ENCODE measurements at places on chromosomes 13 and 19. TPM values are rescaled to one million over a fixed set of nuclear protein-coding genes. Genes with fewer than 3 reads are reported as not detected.
A peak's percentile ranks its signal among the peaks of the same experiment; 100 is the strongest.

Gene CEACAM19
- total RNA-seq: 0.85 TPM

Gene COMP
- not detected for total RNA-seq

Gene CRB3
- not detected for total RNA-seq

Gene OLFM2
- total RNA-seq: 2.2 TPM

Gene ETV2
- 0.09 TPM for total RNA-seq

Gene SIPA1L3
- total RNA-seq: 14.5 TPM

Gene ZNF813
- 5.3 TPM for total RNA-seq

GRCh38 chr19:41327076-41327575 lies 17.2 kb downstream of the CCDC97 start:
- DNase-seq: no peak

- peak; percentile 73 for DNase-seq
These were observed 87.2 kb upstream of the TNFSF11 start for GRCh38 chr13:42486711-42487198.

- peak; percentile 47 for DNase-seq
These were observed 25.5 kb upstream of the MCF2L start for GRCh38 chr13:112943309-112944125.

- no peak for DNase-seq
These were observed 7.9 kb upstream of the DENND1C start for GRCh38 chr19:6489278-6490061.

- peak; percentile 61 for DNase-seq
These were observed 518 bp downstream of the KLF2 start for GRCh38 chr19:16325161-16325527.

- no peak for DNase-seq
These were observed 2.7 kb upstream of the KCNC3 start for GRCh38 chr19:50331994-50332243.

GRCh38 chr19:18392417-18392816 lies 5.0 kb downstream of the LRRC25 start:
- no peak for DNase-seq

DNA sequence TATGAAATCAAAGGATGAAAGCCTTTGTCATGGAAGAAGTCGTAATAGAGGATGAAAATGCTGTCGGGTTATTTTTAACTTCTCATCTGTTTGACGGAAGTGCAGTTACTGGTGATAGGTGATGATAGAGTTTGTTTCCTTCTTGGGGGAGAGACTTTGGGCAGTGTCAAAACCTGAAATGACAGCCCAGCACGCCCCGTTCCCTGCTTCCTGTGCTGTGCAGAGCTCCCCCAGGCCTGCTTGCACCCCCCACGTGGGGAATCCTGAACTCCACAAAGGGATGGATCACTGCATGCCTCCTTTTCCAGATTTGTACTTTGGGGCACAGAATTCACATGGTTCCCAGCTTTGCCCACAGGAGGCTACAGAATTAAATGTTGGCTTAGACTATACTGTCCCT lies 102.7 kb downstream of the ATP11A start:
- no peak for DNase-seq

- DNase-seq: peak; percentile 50
These were observed 12.5 kb downstream of the MEIS3 start for GRCh38 chr19:47406711-47407416.

DNA sequence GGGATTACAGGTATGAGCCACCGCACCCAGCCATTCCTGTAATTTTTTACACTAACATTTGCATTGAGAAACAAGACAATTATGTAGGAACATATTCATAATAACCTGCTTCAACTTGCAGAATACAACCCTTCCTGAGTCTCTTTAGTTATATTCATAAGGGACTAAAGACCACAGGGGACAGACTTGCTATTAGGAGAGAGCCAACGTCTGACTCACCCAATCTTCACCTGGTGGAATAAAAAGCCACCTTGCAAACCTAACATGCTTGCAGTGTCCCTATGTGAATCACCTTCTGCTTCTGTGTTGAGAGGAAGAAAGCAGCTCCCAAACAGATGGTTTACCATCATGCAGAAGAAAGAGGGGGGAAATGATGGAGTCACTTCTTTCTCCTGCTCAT lies 456.1 kb downstream of the PCDH9 start:
- DNase-seq: no peak

DNA sequence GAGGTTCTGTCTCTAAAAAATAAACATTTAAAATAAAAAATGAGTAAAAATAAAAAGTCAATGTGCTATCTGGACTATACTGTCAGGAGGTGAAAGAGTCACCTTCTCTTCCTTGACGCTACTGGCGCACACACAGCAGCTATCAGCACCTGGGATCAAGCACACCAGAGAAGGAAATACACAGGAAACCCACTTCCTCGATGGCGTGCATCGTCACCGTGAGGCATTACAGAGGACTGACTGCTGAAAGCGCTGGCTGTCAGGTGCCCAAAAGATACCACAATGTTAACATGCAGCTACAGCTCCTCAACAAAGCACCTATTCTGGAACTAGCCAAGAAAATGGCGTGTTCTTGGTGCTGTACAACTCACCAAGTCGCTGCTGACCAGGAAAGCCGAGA lies 6.1 kb downstream of the SLC35E1 start:
- peak; percentile 92 for DNase-seq

DNA sequence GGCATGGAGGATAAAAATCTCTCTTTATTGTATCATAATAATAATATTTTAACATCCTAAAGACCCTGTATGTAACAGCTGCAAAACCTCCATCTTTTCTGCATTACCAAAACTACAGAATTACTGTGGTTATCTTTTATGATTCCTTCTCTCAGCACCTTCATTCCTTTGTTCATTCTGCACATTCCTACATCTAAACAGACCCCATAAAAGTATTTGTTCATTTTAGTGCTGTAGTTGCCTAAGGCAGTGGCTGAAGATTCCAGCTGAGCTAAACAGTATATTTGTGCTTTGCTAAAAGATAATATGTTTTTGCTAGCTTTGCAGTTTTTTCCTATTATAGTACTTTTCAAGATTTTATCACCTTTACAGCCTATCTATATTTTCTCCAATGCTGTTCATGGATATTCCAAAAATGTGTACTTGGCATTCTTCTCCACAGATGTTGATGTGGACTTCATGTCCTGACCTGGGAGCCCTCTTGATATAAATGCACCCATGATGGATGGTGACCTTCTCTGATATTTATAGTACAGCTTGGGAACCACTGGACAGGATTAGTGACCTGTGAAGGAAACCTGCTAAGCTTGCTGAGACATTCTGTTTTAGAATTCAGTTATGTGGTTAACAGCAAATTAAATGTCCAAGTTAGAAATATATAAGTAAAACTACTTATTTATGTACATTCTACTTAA lies 2832.9 kb upstream of the PCDH20 start:
- DNase-seq: no peak

DNA sequence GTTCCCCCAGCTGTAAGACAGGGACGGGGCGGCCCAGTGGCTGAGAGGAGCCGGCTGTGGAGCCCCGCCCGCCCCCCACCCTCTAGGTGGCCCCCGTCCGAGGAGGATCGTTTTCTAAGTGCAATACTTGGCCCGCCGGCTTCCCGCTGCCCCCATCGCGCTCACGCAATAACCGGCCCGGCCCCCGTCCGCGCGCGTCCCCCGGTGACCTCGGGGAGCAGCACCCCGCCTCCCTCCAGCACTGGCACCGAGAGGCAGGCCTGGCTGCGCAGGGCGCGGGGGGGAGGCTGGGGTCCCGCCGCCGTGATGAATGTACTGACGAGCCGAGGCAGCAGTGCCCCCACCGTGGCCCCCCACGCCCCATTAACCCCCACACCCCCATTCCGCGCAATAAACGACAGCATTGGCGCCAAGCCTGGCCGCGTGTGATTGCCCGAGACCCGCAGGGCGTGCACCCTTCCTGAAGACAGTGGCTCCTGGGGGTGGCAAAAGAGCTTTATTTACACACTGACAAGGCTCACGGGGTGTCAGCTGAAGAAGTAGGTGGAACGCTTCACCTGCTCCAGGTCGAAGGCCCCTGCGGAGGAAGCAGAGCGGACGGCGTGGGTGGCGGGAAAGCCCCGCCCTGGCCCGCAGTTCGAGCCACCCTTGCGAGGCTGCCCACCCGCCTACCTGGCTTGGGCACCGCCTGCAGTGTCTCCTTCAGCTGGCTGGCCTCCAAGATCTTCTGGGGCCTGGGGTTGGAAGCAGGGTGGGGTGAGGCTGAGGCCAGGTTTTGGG lies 16.4 kb downstream of the POLRMT start:
- no peak for DNase-seq

DNA sequence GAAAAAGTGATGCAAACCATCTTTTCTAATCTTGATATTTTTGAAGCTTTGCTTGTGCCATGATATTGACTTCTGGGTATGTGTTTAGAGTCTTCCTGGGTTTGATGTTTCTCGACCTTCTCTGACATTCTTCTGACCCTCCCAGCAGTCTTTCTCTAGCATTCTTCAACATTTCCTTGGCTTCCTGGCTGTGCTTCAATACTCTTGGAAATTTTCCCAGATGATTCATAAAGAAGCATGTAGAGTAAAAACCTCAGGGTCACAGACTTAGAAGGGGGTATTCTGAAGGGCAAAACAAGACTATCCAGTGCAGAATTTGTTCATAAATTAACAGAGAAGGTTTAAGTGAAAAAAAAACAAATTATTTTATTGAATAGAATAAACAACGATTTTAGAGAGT lies 946.3 kb upstream of the PCDH9 start:
- no peak for DNase-seq

DNA sequence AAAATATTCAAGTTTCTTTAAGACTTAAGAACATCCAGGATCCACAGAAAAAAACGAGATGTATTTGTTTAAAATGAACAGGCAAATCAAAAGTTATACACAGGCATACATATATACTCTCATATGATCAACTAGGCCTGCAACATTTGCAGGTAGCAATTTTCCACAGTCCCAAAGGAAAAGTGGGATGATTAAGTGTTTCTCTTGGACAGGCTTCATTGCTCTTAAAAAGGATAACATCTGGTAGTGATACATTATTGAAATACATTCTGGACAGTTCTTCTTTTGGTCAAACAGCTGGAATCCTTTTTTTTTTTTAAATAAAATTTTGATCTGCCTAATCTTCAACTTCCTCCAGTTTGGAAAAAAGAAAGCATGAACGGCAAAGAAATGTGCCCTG lies 114.8 kb upstream of the TDRD3 start:
- DNase-seq: no peak

- DNase-seq: no peak
These were observed 59.5 kb downstream of the RAP2A start for GRCh38 chr13:97493456-97493855.

DNA sequence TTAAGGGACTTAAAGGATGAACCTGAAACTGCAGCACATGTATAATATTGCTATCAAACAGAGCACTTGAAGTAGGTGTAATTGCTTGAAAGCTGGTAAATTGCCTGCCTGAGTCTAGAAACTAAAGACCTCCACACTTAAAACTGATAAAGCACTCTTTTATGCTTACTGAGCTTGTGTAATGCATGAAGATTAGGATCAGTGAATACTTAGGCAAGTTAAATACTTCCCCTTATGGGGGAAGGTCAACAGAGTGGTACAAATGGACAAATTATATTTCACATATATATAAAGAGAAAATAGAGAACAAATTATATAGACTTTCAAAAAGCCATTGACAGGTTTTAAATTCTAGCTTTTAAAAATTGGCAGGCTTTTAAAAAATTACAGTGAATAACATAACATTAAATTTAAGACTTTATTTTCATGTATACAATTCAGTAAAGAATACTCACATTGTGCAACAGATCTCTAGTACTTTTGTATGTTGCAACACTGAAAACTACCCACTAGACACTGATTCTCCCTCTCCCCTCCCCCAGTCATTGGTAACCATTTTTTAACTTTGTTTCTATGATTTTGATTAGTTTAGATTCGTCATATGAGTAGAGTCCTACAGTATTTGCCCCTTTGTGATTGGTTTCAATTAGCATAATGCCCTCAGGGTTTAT lies 23.9 kb downstream of the PIBF1 start:
- no peak for DNase-seq

GRCh38 chr19:33366897-33367296 lies 6.6 kb upstream of the CEBPG start:
- no peak for DNase-seq

DNA sequence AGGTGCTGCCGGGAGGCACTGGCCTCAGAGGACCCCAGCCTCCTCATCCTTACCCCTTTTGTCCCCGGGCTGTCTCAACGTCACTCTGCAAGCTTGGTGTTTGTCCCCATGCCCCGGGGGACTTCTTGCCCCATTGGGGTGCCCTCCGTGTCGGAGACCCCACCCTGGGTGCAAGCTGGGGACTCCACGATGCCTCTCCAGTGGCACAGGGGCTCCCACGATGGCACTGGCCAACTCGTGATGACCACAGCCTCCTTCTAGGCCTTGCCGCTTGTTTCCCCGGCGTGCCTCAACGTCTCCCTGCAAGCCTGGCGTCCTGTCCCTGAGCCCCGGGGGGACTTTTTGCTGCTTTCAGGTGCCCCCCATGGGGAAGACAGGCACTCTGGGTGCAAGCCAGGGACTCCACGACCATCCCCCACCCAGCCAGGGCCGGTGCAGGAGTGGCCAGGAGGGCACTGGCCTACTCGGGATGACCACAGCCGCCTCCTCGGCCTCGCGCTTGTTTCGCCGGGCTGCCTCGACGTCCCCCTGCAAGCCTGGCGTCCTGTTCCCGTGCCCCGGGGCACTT lies 237.0 kb downstream of the TUBA3C start:
- no peak for DNase-seq

- DNase-seq: no peak
These were observed 21.0 kb downstream of the CLEC4M start for GRCh38 chr19:7783991-7784423.

DNA sequence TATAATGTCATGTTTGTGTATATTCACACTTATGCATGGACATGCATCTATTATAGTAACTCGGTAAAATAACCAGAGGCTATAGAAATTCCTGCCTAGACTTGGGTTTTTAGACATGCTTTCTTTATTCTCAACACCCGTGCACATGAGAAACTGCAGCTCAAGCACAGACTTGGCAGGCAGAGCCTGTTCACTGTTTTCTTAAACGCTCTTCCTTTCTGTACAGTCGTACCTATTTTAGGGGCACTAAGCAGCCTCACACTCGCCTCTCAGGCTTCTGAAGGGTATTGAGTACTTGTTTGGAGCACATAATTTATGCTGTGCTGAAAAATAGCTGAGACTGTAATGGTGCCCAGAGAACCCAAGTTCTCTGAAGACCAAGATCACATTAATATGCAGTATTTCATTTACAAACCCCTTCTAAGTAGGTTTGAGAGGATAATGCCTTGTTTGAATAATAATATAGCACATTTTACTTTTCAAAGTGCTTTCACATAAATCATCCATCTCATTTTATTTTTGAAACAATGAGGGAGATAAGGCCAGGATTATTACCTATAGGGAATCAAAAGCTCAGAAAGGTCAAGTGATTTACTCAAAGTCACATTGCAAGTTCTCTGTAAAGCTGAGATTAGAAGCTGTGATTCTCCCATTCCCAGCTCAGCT lies 429.9 kb downstream of the SPRY2 start:
- DNase-seq: no peak

DNA sequence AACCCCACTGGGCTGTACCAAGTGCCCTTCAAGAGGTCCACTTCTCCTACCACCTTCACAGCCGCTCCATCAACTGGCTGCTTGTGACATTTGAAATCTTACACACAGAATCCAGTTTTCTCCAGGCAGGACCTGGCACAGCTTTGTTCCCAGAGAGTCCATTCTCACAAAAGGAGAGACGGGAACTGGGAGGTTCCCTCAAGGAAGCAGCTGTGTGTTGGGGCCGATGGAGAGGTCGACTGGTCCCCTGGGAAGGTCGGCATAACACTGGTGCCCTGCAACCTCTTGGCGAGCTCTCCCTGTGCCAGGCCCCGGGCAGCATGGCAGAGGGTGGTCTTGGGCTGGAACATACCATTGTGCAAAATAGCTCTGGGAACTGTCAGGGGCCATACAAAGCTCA lies 21.5 kb downstream of the ELL start:
- DNase-seq: peak; percentile 77
